RPMI7951 (cell line): ENCODE measurements at places on chromosomes 3 and 15.

GRCh38 chr3:47669026-47669749 lies 90.5 kb upstream of the CSPG5 start:
- DNase-seq: no peak

GRCh38 chr3:115720983-115721382 lies 97.7 kb downstream of the GAP43 start:
- no peak for DNase-seq

DNA sequence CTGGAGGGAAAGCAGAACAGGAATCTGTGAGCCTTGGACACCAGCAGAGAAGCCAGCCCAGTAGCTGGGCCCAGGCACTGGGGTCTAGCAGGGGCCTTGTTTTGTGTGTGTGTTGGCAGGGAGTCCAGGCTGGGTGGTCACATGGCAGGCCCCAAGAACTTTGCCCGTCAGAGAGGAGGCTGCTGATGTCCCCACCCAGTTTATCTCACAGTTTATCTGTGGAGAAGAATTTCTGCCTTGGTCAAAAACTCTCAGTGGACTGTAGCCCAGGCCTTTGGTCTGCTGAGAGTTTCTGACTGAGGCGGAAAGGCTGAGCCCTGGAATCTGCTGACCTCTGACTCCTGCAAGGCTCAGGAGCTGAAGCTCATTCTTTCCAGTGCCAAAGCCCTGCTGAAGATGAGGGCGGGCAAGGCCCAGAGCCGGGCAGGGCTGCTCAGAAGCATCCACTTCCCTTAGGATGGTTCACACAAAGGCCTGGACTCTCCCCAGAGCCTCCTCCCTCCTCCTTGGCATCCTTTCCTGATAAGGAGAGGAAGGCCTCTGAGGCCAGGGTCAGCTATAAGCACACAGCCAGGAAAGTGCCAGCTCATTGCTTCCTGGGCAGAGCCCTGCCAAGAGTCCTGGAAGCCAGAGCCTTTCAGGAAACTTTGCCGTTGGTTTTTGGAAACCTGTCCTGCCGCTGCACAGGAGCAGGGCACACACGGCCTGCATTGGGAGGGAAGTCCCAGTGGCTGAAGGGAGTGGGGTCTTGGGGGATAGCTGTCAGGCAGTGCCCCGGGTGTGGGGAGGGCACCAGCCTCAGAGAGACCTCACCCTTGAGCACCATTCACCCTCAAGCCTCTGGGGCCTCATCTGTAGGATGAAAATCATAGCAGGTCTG lies 37.2 kb upstream of the SLCO2A1 start:
- DNase-seq: no peak

- peak; percentile 89 for DNase-seq
Observed at GRCh38 chr3:111676211-111677006, 81.3 kb upstream of the ZBED2 start.

DNA sequence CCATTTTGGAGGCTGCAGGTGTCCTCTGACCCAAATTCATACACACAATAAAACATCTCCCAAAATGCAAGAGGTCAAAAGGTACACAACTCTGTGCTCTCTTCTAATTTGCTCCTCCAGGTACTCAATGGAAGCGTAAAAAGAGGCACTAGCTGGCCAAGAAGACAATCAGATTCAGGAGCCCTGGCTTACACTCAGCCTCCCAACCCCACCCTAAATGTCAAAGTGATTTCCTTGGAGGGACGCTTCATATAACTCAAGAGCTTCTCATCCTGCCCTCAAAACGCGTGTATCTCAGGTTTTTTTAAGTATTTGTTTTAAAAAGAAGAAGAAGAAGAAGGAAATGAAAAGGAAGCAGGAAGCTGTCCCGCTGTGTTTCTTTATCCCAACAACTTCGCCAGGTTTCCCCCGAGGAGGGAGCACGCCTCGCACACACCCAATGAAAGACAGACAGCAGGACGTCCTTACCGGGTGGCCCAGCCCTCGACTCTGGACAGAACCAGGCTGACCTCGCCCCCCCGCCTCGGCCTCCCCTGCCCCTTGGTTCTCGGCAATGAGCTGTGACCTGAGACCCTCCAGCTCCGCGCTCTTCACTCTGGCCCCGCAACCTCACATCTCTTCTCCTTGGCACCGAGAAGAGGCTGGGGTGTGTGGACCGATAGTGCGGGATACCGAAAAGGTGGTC lies 620.7 kb upstream of the ZNF385D start:
- DNase-seq: no peak

GRCh38 chr3:16216373-16216935 lies 42.0 kb downstream of the GALNT15 start:
- no peak for DNase-seq

DNA sequence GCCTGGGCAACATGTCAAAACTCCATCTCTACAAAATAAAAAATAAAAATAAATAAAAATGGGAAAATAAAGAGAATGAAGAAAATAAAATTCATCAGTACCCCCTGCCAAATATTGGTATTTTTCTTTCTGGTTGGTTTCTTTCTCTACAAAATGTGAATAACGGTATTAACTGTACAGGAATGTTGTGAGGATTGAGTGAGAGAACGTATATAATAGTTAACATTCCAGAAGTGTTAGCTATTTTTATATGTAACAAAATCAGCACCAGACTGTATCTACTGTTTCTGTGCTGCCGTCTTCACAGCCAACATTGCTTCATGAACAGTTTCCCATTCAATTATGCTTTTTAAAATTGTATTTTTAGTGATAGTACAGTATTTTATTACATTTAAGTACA lies 25.5 kb upstream of the RNU6-1 start:
- no peak for DNase-seq

DNA sequence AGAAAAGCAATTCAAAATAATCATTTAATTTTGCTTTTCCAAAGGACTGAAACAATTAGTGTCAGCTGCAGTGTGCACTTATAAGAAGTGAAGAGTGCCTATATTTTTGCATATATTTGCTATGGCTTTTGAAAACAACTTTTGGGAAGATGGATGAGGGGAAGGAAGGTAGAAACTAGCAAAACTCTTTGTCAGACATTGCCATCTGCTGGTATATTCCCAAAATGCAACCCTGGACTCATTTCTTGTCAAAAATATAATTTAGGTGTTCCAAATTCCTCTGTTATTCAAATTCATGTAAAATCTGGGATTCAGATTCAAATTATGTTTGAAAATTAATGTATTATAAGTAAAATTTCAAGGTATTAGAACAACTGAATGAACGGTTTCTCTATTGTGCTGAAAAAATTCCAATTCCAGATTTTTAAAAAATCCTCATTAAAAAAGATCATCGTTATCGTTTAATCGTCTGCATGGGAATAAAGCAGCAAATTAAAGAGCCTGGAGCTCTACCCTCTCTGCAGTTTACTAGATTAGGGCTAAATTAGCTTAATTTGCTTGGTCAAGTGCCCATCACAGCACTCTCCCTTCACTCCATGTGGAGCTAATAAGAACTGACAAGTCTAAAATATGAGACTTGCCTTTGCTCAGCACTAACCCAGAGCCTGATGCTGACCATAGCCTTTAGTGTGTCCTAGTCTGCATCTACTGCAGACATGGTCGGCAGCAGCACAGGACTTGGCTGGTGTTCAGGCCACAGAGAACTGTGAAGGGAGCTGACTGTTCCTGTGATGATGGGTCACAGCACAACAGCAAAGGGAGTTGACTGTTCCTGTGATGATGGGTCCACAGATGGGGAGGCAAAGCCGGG lies 67.9 kb upstream of the MITF start:
- DNase-seq: peak; percentile 42
